ENCODE measurements at places on chromosomes 16 and 17.
A peak's percentile ranks its signal among the peaks of the same experiment; 100 is the strongest.

- no peak for DNase-seq
Measured at GRCh38 chr17:4516735-4517134, 18.1 kb downstream of the SPNS2 start.

- DNase-seq, result peak; percentile 74
Measured at GRCh38 chr17:66491213-66491612, 188.8 kb downstream of the PRKCA start.

DNA sequence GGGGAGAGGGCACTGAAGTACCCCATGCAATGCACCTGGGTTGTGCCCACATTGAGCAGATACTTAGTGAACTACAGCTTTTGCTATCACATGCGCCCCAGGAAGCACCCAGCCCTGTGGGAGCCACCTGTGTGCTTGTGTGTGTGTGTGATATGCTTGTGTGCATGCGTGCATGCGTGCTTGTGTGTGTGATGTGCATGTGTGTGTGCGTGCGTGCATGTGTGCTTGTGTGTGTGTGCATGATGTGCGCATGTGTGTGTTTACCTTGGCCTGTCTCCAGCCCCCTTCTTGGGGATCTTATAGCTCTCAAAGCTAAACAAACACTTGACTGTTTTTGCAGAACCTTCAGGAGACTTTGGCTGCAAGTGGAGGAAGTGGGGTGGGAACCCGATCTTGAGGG is 841 bp downstream of the C16orf89 start:
- DNase-seq, result no peak

GRCh38 chr16:14101415-14101814 is 30.3 kb downstream of the MRTFB start:
- DNase-seq, result no peak

- no peak for DNase-seq
Measured at GRCh38 chr16:48295488-48296281, 48.3 kb upstream of the ABCC11 start.

- DNase-seq, result no peak
Measured at GRCh38 chr17:45987706-45988105, 11.3 kb upstream of the STH start.

GRCh38 chr17:39813631-39814030 is 50.5 kb downstream of the IKZF3 start:
- peak; percentile 81 for DNase-seq
